Stimulated activated CD8-positive, alpha-beta memory T cell treated with anti-CD3 and anti-CD28 coated beads, Interleukin-7, amount 100 ng/mL, for 4 hours (primary cell): ENCODE measurements at places on chromosomes 3 and 15.

DNA sequence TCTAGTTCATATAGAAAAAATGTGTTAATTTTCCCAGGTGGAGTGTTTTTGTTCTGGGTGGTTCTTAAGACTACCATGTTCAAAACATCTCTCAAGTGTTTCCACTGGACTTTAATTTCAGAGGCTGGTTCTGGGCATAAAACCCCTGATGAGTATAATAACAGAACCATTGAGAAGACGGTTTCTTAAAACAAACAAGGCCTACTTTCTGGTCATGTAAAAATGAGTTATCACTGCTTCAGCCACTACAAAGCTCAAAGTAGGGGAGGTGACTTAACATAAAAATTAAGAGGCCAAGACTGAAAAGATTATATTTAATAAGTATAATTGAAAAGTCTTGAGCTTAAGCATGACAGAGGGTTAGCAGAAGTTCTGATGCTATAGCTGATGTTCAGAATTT lies 33.8 kb downstream of the RYR3 start:
- DNase-seq, result no peak

- DNase-seq, result no peak
Measured at GRCh38 chr15:62900071-62900802, 142.3 kb upstream of the TPM1 start.

GRCh38 chr3:108728105-108728504 lies 29.1 kb downstream of the RETNLB start:
- DNase-seq, result no peak

DNA sequence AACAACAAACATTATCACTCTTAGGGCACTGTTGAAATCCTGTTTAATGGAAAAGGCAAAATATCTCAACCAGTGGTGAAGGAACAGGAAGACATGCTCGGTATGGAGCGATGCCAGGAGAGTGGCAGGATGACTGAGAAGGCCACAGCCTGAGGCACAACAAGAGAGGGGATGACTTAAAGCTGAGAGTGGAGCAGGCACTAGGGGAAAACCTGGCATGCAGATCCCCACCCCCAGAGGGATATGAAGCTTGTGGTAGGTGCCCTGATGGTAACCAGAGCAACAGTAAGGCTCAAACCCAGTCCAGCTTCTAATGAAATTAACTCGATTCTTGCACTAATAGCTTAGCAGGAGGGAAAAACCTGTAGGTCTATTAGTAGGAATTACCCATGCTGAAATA lies 40.4 kb downstream of the LYSMD4 start:
- DNase-seq, result no peak

DNA sequence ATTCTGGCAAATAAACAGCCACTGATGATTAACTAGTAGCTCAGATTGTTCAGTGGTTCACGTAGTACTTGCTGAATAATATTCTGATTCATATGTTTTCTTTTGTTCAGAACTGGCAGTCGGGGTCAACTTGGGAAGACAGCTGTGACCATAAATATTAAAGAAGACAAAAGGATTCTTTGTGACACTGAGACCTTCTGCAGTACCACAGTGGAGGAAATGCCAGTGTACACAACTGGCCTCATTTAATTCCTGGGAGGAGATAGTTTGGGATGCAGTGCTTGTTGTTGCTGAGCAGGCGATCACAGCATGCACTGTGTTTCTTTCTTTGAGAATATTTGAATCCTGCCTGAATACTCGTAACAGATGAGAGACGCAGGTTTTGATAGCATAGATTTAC lies 26.7 kb upstream of the MCF2L2 start:
- no peak for DNase-seq

DNA sequence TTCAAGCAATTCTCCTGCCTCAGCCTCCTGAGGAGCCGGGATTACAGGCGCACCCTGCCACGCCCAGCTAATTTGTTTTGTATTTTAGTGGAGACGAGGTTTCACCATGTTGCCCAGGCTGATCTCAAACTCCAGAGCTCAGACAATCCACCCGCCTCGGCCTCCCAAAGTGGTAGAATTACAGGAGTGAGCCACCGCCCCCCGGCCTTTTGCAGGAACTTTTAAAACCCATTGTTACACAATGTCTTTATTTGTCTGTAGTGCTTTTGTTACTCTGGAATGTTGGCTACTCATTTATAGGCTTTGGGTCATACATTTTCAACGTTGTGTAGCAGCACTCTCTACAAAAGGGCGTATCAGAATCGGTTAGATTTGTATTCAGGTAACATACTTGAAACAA lies 499.1 kb downstream of the ROBO2 start:
- DNase-seq, result no peak

- DNase-seq, result no peak
Measured at GRCh38 chr3:123640311-123640710, 55.5 kb upstream of the HACD2 start.

DNA sequence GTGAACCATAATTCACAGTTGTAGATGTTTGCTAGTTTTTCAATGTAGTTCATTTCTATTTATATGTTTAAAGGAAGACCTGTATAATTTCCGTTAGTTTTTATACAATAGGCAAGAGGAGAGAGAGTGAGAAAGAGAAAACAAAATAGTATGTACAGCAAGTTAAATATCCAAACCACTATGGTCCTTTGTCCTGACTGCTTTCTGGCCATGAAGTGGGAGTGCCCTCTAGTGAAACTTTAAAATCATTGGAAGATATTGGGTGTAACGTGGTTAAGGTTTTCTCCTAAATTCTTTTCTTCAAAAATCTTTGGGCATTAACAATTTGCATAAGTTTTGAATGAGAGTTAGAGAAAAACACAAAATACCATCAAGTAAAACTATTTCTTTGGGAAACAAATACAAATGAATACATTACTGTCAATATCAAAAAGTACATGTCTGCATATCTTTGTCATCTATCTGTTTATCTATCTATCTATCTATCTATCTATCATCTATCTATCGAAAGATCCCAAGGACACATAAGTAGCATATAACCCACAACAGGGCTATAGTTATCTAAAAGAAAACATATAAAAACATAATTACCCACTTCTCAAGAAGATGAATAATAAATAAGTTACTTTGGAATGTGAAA lies 534.6 kb upstream of the ATP11B start:
- no peak for DNase-seq

GRCh38 chr3:47824541-47825473 lies 21.9 kb downstream of the DHX30 start:
- DNase-seq, result peak; percentile 33

DNA sequence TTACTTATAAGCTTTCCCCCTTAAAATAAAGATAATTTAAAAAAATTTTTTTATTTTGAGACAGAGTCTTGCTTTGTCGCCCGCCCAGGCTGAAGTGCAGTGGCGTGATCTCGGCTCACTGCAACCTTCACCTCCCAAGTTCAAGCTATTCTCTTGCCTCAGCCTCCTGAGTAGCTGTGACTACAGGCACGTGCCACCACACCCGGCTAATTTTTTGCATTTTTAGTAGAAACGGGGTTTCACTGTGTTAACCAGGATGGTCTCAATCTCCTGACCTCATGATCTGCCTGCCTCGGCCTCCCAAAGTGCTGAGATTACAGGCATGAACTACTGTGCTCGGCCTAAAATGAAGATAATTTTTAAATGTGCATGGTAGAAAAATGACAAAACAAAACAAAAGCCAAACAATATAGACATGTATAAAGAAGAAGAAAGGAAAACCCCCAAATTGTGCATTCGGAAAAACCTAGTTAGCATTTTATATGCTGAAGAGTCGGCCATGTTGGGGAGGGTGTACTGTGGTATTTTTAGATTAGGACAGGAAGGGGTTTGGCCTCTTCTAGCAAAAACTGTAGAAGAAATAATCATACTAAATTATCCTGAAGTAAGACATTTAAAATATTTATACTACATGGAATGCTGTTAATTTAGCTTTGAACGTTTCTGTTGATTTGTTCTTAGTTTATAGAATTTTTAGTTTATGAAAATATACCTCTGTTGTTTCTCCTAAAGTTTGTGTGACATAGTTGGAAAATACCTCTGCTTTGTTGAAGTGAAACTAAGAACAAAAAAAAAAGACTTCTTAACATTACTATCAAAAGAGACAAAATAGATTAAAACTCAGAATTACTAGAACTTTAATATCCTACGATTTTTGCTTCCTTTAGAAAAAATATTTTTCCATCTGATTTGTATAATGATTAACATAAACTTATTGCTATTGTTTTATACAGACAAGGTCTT lies 7.4 kb downstream of the APPL1 start:
- no peak for DNase-seq

DNA sequence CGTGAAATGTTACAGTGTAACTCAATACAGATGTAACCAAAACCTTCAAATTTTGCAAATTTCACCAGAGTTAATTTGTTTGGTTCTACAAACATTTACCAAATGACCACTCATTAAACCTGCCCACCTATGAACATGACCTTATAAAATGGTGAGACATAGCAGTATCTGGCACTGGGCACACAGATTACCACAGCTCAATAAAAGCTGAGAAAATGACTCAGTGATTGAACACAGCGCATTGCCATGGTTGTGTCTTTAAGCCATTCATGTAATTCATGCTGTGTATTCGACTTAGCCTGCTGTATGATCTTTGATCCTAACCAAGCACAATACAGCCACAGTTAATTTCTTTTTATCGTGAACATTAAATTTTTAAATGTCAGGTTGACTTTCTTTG lies 11.3 kb downstream of the PPARG start:
- DNase-seq, result no peak

GRCh38 chr3:150141790-150142326 lies 171.2 kb upstream of the PFN2 start:
- DNase-seq, result no peak

DNA sequence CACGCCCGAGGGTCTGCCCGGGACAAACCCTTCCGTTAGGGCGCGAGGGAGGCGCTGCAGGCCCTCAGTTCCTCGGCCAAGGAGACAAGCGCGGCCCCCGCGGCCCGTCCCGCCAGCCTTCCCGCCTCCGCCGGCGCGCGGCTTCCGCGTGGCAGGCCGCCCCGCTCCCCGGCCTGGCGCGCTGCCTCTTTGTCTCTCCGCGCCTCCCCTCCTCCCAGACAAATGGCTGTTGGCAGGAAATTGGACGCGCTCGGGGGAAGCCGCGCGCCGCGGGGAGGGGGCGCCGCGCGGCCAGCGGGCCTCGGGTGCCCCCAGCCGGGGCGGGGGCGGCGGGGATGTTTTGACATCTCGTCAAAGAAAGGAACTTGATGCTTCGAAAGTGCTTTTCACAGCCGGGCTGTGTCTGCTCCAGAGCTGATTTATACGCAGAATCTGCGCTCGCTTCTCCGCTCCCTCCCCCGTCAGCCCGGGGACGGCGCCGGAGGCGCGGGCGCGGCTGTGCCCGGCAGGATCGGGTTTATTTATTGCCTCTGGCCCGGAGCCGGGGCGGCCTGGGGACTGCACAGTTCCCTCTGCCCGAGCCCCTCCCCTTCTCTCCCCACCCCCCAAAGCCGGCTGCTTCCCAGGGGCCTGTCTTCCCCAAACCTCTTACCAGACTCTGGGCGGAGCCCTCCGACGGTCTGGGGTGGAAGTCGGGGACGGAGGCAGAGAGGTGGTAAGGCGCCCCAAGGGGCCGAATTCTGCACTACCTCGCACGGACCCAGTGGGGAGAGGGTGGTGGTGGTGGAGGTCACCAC lies 20.7 kb downstream of the SHF start:
- peak; percentile 62 for DNase-seq

GRCh38 chr15:29324746-29325145 lies 55.1 kb upstream of the NSMCE3 start:
- no peak for DNase-seq

GRCh38 chr3:38702231-38702630 lies 52.7 kb upstream of the SCN5A start:
- no peak for DNase-seq

DNA sequence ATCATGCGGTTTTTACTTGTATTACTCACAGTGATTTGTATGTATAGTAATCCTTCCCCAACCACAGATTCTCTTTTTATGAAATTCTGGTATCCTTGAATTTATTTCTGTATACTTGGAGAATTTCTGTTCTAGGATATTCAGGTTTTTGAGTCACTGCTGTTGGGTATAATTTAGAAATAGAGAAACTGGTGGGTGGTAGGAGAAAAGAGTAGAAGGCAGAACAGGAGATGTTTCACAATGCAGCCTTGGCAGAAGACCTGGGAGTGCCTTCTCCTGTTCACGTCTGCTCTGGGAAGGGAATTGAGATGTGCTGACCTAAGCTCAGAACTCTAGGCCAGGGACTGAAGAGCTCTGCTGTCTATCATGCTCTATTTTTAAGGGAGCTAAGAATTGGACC lies 193.6 kb downstream of the EPHB1 start:
- DNase-seq, result no peak

- DNase-seq, result no peak
Measured at GRCh38 chr15:67070150-67070549, 4.7 kb downstream of the SMAD3 start.

GRCh38 chr3:40387895-40388254 lies 891 bp downstream of the ENTPD3 start:
- no peak for DNase-seq

DNA sequence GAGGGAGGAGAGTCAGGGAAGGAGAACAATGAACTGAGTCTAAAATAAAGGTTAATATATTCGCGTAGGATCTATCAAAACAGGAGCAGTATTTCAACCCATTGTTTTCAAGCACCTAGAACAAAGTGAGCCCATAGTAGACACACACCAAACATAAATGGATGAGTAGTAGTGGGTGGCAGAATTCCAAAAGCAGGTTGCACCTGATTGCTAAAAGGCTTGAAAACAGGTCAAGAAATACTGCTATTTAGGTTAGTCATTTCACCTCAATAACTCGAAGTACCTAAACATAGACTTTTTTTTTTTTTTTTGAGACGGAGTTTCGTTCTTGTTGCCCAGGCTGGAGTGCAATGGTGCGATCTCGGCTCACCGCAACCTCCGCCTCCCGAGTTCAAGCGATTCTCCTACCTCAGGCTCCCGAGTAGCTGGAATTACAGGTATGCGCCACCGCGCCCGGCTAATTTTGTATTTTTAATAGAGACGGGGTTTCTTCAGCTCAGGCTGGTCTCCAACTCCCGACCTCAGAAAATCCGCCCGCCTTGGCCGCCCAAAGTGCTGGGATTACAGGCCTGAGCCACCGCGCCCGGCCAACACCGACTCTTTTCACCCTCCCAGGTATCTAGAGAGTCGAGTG lies 855 bp upstream of the ABHD5 start:
- DNase-seq, result no peak

GRCh38 chr3:50632450-50632849 lies 15.5 kb downstream of the MAPKAPK3 start:
- no peak for DNase-seq

GRCh38 chr15:80749589-80749988 lies 29.6 kb upstream of the CEMIP start:
- DNase-seq, result no peak

DNA sequence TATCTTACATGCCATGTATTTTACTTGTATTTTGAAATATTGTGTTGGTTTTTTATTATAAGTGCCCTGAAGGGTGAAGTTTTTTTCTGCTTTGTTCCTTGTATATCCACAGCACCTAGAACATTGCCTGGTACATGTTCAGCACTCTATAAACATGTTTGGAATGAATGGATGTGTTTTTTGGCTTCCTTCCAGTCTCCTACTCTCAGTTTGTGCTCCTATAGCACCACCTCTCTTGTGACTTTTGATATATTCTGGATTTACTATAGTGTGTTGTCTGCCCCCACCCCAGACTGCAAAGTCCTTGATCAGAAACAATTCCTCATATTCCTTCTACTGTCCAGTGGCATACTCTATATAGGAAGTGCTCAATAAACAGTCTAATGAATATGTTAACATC lies 60.6 kb downstream of the PLCL2 start:
- DNase-seq, result no peak
